Activated naive CD4-positive, alpha-beta T cell treated with Interleukin-2 at 50 U/mL for 16 hours (primary cell): ENCODE measurements at places on chromosomes 3 and 15.

DNA sequence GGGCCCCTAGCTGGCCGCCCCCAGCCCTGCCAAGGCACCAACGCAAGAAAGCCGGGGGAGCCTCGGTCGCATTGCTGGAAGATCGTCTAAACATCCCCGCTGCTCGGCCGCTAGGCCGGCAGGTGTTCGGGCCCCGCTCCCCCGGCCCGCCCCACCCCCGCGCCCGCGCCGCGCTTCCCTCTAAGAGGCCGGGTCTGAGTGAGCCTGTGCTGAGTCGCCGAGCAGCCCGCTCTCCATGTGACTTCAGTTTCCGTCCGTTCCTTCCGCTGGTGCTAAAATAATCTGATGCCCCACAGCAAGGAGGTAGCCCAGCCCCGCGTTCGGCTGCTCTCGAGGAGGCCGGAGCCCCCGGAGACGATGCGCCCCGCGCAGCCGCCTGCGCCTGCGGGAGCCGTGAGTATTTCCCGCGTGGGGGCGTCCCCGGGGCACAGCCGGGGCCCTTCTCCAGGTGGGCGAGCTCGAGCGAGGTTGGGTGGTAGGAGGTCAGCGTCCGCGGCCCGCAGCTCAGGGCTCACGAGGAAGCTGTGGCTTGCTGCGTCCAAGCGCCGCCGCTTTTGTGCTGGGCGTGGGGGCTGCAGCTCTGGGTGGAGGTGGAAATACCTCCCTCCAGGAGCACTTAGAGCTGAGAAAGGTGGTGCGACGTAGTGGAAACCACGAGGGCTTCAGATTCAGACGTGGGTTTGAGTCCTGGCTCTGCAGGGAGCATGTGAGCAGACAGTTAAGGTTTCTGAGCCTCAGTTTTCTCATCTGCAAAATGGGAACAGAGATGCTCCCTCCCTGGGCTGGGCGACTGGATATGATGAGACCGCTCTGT, at the start of gene NRROS:
Gene NRROS, plus strand, starts transcription at position 212 of the 814 bp plus-strand sequence. CDS start 14,846 bp downstream, outside the sequence.
- peak; percentile 75 for DNase-seq

GRCh38 chr3:177813322-177813721, 616.0 kb upstream of the TBL1XR1 start:
- no peak for DNase-seq

DNA sequence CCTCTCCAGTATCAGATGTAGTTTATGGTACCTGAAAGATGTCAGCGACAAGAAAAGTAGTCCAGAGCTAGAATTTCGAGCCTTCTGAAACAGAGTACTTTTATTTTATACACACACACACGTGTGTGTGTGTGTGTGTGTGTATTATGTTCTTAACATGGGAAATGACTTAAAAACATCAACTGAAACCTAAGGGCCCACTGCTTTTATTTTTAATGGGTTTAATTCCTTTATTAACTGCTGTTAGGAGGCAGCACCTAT, 1.9 kb downstream of the TCF12 start:
- no peak for DNase-seq

- DNase-seq, result no peak
Observed at GRCh38 chr15:57355259-57355658, 21.0 kb upstream of the CGNL1 start.

GRCh38 chr15:32928876-32929275, 211.1 kb downstream of the GREM1 start:
- no peak for DNase-seq

- DNase-seq, result no peak
Observed at GRCh38 chr3:182524711-182525401, 268.4 kb upstream of the ATP11B start.

DNA sequence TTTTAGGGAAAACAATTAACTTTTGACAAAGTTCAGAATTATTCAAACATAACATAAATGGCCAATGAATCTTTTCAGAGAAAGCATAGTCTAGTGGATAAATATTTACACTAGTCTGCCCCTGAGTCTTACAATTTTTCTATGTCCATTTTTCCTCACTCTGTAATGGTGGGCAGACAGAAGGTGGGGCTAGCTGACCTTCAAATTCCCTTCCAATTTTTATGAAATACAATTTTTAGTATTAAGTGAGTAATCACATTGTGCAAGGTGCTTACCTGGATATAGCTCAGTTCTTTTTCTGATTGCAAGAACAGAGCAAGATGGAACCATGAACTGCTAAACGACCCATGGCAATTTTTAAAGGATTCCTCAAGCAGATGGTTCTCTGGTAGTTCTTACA, 441.7 kb upstream of the NR2F2 start:
- no peak for DNase-seq

GRCh38 chr3:66747696-66748095, 246.9 kb upstream of the LRIG1 start:
- no peak for DNase-seq

- DNase-seq, result no peak
Observed at GRCh38 chr3:44596621-44597020, 11.9 kb downstream of the ZNF660 start.
